ENCODE measurements at places on chromosomes 4 and X. TPM values are rescaled to one million over a fixed set of nuclear protein-coding genes. Genes with fewer than 3 reads are reported as not detected.
A peak's percentile ranks its signal among the peaks of the same experiment; 100 is the strongest.

Gene RTL3
- total RNA-seq: 1.6 TPM

GRCh38 chr4:22407361-22407760 lies 108.5 kb downstream of the ADGRA3 start:
- no peak for DNase-seq

GRCh38 chr4:7654550-7655445 lies 220.1 kb upstream of the PSAPL1 start:
- no peak for DNase-seq

Gene NAT8L
- total RNA-seq: 2.5 TPM

GRCh38 chr4:120971884-120972283 lies 49.4 kb upstream of the PRDM5 start:
- no peak for DNase-seq

Gene PLXNA3
- 10.8 TPM for total RNA-seq

GRCh38 chr4:184588893-184589292 lies 60.4 kb downstream of the CASP3 start:
- DNase-seq: no peak

- no peak for DNase-seq
Measured at GRCh38 chrX:115067812-115068211, 50.4 kb upstream of the IL13RA2 start.

Gene TMSB15A
- total RNA-seq: 1.6 TPM

DNA sequence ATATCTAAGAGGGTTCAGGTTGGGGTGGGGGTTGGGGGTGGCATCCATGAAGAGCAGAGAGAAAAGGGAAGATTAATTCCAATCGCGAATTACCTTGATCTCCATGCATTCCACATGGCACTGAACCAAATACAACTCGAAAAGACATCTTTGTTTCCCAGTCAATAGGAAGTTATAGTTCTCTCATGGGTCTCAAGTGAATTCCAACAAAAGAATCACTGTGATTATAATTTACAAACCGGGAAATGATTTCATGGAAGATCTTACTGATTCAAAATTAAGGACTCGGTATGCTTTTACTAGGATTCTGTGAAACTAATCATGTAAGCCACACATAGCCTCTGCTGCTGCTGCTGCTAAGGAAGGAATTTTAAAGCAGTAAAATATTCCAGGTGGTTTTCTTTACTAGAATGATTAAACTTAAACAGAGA lies 26.6 kb upstream of the AMELX start:
- DNase-seq: no peak

Gene AWAT2
- not detected for total RNA-seq

DNA sequence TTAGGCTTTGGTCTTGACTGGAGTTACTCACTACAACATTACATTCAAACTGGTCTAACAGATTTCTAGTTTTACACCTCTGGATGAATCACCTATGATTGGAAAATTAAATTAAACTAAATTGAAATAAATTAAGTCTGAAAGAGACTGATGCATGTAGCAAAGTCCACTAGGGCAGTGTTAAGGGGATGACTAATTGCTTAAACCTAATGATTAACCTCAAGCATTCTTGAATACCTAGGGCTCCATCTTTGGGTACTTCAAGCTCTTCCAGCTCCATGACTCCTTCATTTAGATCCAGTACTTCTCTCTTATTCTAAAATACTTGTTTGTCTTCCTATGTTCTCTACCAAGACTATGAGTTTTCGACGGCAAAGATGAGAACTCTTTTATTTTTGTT lies 86.8 kb downstream of the SH2D1A start:
- DNase-seq: no peak

DNA sequence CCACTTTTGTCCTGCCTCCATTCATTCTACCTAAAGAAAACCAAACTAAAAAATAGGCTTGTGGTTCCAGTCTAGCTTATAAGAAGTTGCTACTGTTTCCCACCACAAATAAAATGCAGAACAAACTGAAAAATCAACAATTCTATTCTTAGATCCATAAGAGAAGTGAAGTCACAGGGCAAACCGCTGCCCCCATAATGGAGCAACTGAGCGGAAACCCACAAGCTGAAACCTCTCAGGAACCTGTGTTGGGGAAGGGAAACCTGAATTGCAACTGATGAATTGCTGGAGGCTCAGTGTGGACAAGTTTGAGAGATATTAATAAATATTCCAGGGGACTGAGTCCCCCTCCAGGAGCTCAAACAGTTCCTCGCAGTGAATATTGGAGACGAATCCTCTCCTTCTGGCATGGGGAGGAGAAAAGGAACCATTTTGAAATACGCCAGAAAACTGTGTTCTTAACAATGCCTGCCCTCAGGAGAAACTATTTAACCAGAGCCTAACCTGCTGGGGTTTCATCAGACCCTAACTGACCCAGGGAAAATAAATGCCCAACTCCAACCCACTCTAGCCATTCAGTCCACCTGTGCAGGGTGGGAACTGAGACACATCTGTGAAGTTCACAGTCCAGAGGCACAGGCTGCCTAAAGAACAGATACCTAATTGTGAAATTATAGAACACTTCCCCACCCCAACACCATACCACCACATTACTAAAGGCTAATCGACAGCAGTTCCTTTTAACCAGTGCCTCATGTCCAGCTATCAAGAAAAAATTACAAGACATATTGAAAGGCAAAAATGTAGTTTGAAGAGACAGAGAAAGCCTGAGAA lies 22.8 kb upstream of the SH3RF1 start:
- DNase-seq: no peak

Gene AGTR2
- not detected for total RNA-seq

- DNase-seq: no peak
Measured at GRCh38 chr4:108355902-108356535, 187.3 kb upstream of the LEF1 start.

- DNase-seq: peak; percentile 53
Measured at GRCh38 chrX:68894513-68895340, 65.9 kb downstream of the EFNB1 start.

Gene CLDN34
- 0.98 TPM for total RNA-seq

DNA sequence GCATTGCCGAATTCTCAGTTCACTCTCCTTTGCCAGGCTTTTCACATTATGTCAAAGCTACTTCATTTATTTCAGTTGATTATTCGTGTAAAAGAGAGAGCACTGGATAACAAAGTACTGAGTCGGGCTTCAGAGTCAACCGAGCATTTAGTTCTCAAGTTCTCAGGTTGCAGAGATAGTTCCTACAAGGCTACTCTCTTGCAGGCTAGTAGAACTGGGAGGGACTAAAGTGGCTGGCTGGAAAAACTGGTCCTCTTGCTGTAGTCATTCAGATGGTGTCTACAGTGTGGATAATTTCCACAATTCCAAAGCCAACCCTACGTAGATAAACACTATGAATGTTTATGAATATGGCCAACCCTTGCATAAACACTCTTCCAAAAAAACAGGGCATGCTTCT lies 4.6 kb upstream of the CCNG2 start:
- DNase-seq: no peak

- no peak for DNase-seq
Measured at GRCh38 chrX:101685923-101686322, 26.3 kb upstream of the ARMCX2 start.

DNA sequence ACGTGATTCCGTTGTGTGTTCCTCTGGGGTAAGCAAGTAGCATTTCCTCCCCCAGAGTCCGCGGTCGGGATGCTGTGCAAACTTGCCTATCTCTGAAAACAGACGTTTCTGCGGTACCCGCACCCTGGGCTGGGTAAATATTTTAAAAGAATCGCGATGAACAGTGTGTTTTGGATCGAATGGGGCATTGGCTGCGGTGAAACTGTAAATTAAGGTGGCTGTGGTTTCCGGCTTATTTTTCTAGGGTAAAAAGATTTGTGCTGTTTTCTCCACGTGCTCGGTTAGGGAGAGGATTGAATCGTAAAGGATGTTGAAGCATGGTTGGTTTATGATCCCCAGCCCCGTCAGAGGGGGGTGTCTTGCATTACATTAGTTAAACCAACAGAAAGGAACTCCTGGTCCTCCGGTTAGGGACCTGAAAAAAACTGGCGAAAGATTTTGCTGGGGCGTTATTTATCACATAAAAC lies 1.2 kb downstream of the HHIP start:
- DNase-seq: no peak

Gene MAGEB2
- not detected for total RNA-seq

GRCh38 chr4:46370531-46370930 lies 19.4 kb downstream of the GABRA2 start:
- DNase-seq: no peak

GRCh38 chrX:920234-920799 lies 289.7 kb downstream of the SHOX start:
- no peak for DNase-seq

DNA sequence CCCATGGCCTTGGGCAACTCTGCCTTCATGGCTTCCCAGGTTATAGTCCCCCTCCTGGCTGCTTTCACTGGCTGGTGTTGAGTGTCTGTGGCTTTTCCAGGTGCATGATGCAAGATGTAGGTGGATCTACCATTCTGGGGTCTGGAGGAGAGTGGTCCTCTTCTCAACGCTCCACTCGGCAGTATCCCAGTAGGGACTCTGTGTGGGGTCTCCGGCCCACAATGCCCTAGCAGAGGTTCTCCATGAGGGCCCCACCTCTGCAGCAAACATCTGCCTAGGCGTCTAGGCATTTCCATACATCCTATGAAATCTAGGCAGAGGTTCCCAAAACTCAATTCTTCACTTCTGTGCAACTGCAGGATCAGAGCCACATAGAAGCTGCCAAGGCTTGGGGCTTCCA lies 763.4 kb upstream of the EPHA5 start:
- no peak for DNase-seq

Gene TAF7L
- not detected for total RNA-seq

GRCh38 chr4:12359420-12359819 lies 930.7 kb upstream of the HS3ST1 start:
- no peak for DNase-seq

Gene TBX22
- not detected for total RNA-seq

Gene CT45A1
- not detected for total RNA-seq

Gene ZCCHC18
- total RNA-seq: 1.1 TPM

GRCh38 chr4:165085946-165086345 lies 26.7 kb downstream of the TMEM192 start:
- no peak for DNase-seq

GRCh38 chr4:15784959-15785634 lies 7.0 kb downstream of the CD38 start:
- DNase-seq: no peak

DNA sequence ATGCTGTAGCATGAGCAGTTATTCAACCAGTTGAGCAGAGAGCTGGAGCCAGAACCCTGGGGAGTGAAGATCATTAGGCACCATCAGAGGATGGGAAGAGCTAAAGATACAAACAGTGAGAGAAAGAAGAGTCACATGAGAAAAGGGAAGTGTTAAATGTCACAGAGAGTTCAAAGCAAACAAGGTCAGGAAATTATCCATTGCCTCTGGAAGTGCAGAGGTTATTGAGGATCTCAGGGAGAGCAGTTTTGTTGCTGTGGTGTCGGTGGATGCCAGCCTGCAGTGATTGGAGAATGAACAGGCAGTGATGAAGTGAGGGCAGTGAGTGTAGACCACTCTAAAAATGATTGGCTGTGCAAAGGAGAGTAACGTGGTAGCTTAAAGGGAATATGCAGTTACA lies 17.7 kb downstream of the SPARCL1 start:
- no peak for DNase-seq

Gene DCAF12L1
- not detected for total RNA-seq

DNA sequence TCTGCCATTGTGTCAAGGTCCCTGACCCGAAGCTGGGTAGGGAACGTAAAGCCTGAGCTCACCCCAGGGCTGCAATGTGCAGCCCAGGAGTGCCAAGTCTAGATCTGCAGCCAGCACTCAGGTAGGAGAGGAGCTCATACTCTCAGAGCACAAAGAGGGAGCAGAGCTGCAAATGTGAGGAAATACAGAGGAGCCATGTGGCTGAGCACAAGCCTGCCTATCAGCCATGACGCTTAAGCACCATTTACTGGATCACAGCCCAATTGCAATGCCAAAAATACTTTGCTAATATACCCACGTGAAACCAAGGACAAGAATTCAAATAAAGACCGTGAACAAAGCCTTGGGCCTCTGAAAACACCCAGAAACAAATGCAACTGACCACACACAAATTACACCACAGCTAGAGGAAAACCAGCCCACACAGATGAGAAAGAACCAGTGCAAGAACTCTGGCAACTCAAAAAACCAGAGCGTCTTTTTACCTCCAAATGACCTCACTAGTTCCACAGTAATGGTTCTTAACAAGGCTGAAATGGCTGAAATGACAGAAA lies 69.0 kb upstream of the HPF1 start:
- no peak for DNase-seq

DNA sequence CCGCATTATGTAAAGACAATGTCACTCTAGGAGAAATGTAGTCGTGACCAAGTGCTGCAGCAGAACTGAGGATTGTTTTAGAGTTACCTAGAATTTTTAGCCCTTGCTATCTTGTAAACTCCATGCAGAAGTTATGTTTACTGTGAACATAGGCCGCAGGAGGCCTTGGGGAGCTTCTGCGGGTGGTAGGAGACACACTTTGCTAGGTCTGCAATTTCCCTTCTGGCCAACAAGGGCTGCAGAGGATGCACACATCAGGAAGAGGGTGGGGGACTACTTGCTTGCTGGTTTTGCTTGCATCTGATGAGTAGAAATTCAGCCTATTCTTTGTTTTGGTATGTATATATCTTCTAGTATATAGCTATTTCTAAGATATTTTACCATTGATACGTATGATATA lies 23.1 kb downstream of the BANK1 start:
- no peak for DNase-seq

DNA sequence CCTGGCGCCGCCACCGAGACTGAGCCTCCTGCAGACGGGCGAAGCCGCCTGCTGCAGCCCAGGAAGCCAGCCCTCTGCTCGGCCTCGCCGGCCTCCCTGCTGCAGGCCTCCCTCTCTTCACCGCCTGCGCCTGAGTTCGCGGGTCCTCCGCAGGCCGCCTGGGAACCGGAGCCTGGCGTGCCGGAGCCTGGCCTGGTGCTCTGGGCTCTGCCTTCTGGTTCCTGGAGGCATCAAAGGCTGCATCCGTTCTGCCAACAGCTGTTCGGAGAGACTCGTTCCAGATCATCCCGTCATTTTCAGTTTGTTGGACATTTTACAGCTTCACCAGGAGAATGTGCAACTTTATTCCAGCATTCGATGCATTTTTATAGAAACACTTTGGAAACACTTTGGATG lies 178.0 kb downstream of the DCLK2 start:
- no peak for DNase-seq

Measured in breast epithelium (tissue), 4 donors.